ENCODE measurements at places on chromosomes 5 and 9.

- no peak for DNase-seq
Observed at GRCh38 chr9:85118990-85119755, 449.6 kb downstream of the NTRK2 start.

DNA sequence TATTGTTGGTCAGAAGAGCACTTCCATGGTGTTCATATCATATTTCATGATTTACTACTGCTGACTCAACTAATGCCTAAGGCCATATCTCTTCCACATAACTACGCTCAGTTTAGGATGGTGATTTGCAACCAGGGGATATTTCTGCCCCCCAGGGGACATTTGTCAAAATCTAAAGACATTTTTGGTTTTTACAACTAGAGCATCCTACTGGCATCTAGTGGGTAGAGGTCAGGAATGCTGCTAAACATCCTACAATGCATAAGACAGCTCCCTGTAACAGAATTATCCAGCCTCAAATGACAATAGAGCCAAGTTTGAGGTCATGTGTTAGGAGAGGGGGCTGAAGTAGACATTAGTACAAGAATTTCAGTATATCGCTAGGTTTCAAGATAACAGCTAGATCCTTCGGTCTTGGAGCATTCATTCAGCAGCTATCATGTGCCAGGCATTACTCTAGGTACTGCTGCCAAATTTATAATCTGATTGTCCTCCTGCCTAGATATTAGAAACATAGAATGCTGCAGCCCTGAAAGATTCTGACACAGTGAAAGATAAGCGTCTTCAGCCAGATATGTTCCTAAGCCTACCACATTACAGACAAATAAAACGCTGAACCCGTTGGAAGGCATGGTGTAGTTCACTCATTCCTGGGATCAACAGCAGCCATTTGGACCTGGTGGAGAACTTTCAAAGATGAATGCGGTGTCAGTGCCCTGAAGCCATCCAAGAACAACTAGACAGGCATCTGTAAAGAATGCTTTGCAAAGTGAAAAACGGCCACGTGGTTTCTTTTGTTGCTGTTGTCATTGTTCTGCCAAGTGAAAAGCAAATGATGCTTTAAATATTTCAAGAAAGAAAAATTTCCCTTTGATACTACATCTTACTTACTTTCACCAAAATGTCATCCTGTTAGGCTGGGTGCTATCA lies 55.5 kb upstream of the FST start:
- no peak for DNase-seq

DNA sequence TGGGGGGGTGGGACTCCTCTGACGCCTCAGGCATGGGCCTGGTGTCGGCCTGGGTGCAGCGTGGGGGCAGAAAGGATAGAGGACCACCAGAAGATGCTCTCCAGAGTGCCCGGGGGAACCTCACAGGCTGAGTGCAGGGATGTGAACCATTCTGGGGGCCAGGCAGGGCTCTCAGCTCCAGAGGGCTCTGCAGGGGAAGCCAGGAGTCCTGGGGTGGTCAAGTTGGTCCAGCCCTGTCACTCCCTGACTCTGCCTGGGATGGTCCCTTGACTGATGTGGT lies 6.5 kb downstream of the GFI1B start:
- no peak for DNase-seq

GRCh38 chr5:135395866-135396265 lies 3.2 kb downstream of the MACROH2A1 start:
- peak; percentile 45 for DNase-seq

DNA sequence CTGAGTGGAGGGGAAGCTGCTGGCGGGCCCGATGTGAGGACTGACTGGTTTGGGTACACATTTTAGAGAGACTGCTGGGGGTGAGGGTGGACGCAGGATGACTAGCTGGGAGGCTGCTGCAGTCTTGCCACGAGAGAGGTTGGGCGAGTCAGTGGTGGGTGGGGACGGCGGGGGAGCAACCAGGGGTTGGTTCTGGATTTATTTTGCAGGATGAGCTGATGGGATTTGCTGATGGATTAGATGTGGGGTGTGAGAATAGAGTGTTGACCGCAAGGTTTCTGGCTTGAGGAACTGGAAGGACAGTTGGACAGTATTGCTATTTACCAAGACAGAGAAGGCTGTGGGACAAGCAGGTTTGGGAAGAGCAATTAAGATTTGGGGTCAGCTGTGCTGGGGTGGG lies 5.8 kb upstream of the NDST1 start:
- DNase-seq: no peak

DNA sequence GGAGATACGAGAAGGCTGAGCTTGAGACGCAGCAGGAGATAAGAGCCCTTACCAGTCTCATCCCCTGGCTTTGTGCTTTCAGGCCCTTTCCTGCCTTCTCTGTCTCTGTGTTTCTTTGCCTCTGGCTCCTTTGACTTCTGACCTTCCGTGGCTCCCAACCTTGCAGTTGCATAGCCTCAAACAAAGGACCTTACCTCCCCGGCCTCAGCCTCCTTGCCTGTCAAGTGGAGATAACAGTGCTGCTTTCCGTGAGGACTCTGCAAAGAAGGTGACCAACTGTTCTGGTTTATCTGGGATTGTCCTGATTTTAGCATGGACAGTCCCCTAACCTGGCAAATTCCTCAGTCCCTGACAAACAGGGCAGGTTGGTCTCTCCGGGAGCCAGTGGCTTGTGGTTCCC lies 287.8 kb upstream of the MVB12B start:
- DNase-seq: no peak

DNA sequence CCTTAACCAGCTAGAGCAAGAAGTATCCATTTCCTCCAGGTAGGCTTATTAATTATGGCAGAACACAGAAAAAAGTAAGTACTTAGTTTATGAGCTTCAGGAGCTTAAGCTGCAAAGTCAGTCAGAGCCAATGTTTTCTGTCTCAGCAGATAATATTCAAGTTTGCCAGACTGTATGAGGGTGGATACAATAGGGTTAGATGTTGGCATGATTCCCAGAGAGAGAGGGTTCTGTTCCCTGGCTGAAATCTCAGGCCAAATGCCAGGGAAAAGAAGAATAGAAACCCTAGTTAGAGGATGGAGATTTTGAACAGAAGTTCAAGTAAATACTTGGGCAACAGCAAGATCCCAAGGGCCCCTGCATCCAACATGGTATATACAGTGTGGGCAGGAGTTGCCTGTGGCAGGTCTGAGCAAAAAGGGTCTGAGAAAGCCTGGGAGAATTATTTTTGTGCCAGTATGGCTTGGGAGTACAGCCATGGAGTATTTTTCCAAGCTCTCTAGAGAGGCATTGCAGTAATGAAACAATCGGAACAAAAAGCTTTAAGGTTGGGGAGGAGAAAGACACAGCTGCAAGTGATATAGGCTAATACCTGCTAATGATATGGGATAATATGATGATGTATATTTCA lies 31.0 kb upstream of the ISOC1 start:
- no peak for DNase-seq

- DNase-seq: no peak
Observed at GRCh38 chr9:89434636-89435035, 63.3 kb downstream of the SEMA4D start.

DNA sequence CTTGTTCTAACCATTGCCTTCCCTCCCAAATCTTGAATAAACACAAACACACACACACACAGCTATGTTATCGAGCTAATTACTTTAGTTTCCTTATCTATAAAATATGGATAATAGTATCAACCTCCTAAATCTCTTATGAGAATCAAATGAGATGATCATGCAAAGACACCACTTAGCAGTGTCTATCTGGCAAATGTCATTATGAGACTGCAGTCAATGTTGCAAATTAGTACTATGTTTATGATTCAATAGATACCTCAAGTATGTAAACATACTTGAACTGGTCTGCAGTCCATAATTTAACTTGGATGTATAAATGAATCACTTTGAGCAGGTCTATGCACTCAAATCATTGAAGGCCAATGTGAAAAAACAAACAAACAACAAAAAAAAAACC lies 22.2 kb upstream of the ERAP2 start:
- no peak for DNase-seq

DNA sequence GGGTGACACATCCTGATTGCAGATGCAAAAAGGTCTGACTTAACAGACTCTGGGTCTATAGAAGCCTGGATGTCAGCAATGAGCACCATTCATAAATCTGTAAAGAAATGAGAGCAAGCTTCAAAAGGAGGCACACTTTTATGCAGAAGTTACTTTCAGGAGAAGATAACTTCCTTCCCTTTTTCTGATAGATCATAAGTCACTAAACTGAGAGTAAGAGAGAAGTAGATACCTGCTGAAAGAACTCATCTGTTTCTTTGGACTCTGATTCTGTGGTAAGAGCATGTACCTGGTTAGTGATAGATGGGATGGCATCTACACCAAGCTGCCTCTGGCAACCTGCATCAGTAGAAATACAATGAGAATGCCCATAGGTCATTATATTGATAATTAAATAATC lies 525.6 kb downstream of the CETN3 start:
- DNase-seq: no peak

DNA sequence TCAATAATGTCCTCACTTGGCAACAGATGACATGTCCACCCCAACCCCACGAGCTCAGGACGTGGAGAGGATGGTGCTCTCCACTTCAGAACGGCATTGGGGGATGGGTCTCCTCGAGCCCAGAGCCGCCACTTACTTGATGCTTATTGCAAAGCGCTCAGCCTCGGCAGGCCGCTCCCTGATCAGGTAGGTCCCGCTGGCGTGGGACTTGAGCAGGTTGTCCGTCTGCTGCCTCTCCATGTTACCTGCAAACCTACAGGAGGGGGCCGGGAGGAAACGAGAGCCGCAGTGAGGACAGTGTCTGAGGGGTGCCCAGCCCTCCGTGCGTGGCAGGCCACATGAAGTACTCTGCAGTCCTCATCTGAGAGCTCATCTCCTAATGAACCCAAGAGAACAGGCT lies 36.6 kb upstream of the SARDH start:
- DNase-seq: no peak

- no peak for DNase-seq
Observed at GRCh38 chr5:153135411-153135810, 355.1 kb upstream of the GRIA1 start.

GRCh38 chr9:34176089-34176488 lies 2.8 kb upstream of the UBAP1 start:
- no peak for DNase-seq

DNA sequence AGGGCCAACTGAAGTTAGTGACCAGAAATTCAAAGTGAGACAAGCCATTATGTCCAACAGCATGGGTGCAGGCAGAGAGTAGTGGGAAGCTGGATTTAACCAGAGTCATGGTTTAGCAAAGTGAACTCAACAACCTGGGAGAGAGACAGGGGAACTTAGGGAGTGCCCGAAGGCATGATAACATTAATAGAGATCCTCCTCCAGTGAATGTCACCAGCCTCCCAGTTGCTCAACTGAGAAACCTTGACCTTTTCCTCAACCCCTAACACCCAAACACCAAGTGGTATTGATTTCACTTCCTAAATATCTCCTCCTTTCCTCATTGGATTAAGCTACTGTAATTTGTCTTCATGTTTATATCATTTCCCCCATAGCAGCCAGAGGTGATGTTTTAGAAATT lies 42.6 kb downstream of the HMGCS1 start:
- DNase-seq: peak; percentile 82

DNA sequence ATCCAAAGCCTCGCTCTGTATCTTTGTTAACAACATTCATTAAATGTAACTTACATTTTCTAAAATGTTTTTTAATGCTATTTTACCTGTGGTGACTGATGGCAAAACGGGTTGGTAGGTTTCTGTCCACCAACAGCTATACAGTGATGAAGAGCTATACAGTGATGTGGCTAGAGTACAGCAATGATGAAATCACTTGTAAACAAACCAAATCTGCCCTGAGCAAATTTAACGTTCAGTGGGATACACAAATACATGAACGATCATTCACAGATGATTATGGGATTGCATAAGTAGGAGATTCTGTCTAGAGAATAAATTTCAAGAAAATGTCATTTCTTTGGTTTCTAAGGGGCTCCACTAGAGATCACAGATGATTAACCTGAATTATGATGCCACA lies 132.7 kb downstream of the MPDZ start:
- DNase-seq: no peak

DNA sequence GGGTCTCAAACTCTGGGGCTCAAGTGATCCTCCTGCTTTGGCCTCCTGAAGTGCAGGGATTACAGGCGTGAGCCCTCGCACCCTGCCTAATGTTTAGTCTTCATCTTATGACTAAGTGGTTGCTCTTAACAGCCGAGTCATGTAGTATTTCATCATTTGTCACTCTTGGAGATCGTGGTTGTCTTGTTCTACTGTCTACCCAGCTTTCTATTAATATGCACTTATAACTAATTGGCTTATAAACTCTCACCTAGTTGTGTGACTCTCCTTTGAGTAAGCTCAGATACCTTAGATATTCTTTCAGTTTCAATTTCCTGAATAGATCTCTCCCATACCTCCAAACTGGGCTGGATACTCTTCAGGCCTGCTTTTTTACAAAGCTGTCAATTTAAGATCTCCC lies 19.9 kb downstream of the SLC44A1 start:
- DNase-seq: peak; percentile 60

- DNase-seq: no peak
Observed at GRCh38 chr9:118595719-118596305, 773.4 kb downstream of the BRINP1 start.

DNA sequence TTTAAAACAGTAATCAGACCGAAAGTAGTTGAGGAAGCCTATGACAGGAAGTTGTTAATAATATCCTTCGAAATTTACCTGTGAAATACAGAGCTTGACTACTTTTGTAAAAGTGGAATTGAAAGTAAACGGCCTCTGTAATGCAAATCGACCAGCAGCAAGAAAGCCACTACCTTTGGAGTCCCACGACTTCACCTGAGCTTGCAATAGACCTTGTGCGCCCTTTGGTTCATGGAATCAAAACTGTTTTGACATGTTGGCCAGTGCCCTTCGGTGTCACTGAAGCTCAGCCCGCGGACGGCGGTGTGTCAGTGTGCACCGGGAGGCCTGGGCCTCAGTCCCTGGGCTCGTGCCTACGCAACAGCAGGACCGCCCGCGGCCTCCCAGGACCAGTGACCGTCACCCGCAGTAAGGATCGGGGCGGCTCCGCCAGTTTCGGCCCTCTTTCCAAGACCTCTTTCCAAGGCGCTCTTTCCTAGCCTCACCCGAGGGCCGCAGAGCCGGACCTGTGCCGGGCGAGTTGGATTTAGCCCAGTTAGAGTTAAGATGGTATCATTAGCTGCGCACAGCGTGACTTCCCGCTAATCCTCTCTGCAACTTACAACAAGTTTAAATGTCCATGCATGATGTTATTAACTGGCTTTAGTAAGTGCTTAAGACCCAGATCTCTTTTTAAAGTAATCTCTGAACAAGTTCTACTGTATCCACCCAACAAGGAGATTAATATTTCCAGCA lies 223.3 kb downstream of the MEF2C start:
- no peak for DNase-seq

GRCh38 chr5:112668016-112668415 lies 69.7 kb upstream of the APC start:
- no peak for DNase-seq

DNA sequence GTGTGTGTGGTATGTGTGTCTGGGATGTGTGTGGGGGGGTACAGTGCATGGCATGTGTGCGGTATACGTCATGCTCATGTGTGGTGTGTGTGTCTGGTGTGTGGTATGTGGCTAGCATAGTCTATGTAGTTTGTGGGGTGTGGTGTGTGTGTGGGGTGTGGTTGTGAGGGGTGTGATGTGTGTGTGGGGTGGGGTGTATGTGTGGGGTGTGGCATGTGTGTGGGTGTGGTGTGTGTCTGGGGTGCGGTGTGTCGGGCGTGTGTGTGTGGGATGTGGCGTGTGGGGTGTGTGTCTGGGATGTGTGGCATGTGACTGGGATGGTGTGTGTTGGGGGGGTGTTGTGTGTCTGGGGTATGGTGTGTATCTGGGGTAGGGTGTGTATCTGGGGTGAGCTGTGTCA lies 52.3 kb downstream of the SECISBP2 start:
- DNase-seq: no peak
